GM04503 (cell line): ENCODE measurements at places on chromosomes 4 and X.

- no peak for DNase-seq
Measured at GRCh38 chr4:70277121-70277520, 34.7 kb downstream of the CSN3 start.

- DNase-seq = peak; percentile 44
Measured at GRCh38 chr4:19285146-19285545, 966.6 kb upstream of the SLIT2 start.

DNA sequence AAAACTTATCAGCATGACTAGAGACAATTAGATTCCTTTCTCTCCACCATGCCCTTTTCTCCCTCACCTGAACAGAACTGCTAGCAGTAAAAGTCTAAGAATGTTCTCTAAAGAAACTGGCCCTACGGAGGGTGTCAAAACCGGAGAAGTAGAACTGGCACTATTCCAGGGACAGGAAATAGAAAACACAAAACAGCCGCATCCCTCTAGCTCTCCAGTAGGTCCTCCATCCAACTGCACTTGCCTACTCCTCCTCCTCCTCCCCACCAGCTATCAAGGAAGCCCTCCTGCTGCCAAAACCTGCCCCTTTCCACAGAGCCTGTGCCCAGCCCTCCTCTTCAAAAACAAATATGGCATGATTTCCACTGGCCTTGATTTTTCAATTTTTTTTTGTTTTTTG lies 28.4 kb downstream of the FUNDC1 start:
- no peak for DNase-seq

DNA sequence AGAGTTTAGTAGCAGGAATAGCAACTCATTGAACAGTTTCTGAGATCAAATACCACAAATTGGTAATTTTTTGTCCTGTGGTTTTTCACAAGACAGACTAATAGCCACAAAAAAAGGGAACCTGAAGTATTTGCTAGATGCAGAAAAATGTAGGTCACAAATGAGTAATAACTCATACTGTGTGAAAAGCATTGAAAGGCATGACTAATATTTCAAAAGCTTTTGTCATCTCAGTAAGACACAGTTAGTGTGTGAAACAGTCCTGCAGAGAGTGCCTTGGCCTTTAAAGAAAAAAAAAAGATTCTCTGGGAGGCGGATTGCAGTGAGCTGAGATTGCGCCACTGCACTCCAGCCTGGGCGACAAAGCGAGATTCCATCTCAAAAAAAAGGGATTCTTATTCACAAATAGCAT lies 31.4 kb upstream of the SLC25A31 start:
- peak; percentile 19 for DNase-seq

DNA sequence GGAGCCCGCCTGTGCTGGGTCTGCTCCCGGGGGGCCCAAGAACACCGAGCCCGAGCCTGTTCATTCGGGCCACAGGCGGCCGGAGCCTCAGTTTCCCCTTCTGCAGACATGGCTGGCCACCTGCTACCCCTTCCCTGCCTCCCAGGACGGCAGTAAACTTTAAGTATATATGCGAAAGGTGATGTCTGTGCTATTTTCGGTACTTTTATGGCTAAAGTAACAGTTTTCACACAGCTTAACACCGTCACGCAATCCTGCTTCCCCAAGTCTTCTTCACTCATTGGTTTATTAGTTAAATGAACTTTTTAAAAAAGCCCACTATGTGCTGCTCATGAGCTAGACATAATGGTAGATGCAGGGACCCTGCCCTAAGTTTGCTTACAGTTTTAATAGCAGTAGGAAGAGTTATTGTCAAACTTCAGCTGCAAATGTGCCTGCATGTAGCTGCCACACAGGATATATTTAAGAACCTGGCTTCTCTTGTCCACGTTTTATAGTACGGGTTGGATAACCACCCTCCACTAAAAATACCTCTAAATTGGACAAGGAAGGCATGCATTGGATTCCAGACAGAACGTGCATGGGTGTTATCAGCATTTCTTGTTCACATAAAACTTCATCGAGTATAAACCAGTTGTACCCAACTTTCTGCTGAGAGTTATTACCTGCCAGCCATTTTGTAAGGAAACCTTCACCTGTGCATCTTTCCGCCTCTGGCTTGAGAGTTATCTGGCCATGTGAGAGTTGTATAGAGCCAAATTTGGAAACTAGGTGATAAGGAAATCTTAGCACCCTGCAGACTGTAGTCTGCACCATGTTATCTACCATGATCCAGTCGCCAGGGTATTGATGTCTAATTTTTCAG lies 741 bp downstream of the ANAPC4 start:
- no peak for DNase-seq

GRCh38 chrX:24231131-24231540 lies 81.6 kb downstream of the ZFX start:
- peak; percentile 64 for DNase-seq

DNA sequence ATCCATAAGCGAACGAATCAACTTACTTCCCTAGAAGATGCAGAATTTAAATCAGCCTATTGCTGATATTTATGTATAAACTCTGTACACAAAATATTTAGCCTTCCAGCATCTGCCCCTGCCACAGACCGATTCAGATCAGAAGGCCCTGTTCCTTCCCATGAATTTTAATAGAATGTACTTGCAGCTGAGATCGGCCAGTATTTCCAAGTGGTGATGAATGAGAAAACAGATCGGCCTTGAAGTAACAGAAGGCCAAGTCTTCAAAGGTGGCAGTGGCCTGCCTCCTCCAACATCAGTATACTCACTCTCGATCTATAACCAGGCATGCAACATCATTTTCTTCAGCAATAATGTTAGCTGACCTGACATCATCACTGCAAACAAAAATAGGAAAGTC lies 66.4 kb downstream of the PRKG2 start:
- no peak for DNase-seq

DNA sequence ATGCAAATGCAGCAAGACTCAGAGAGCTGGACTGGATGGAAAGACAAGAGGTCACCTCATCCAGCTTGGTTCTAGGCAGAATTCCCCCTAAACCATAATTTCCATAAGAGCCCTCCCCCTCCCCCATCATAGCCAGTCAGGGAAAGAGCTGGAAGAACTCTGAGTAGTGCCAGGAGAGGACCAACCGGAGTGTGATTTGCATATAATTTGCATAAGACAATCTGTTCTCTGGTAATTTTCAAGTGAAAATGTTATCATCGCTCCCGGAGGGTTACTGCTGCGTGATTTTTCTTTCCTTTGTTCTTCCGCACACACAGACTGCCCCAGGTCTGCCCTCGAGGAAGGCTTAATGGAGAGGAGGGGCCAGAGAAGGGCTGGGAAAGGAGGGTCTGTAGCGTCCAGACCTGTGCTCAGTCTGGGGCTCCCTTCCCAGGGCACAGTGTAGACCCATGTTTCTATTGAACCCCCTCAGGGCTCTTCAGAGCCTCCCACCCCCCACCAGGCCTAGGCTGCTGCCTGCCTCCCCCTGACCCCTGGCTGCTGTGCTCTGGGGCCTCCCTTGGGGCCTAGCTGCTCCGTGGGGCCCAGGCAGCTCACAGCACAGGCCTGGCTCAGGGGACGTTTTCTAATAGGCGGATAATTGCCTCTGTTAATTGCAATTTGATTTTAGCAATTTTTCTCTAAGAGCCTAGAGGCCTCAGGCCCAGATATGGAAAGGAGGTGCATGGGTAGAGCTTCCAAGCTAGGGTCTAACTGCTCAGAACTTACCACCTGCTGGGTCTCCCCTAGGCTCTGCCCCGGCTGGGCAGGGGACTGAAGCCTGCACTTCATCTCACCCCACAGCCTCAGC lies 90.4 kb upstream of the PJA1 start:
- no peak for DNase-seq

DNA sequence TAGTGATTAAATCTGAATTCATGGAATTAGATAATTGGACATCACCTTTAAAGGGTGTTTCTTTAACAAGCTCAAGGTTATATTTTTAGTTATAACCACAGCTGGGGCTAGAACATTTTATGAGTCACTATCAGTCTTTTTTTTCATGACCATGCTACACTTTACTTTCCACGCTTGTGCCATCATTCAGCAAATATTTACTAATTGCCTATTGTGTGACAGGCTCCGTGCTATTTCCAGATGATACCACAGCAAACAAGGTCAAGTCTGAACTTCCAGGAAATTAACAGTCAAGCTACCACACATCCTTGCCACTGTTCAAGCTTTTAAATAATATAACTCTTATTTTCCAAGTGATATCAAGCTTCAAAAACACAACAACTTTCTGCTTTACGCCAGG lies 16.5 kb downstream of the SPANXN3 start:
- DNase-seq = no peak

GRCh38 chrX:43175434-43175833 lies 397.5 kb upstream of the PPP1R2C start:
- DNase-seq = no peak

DNA sequence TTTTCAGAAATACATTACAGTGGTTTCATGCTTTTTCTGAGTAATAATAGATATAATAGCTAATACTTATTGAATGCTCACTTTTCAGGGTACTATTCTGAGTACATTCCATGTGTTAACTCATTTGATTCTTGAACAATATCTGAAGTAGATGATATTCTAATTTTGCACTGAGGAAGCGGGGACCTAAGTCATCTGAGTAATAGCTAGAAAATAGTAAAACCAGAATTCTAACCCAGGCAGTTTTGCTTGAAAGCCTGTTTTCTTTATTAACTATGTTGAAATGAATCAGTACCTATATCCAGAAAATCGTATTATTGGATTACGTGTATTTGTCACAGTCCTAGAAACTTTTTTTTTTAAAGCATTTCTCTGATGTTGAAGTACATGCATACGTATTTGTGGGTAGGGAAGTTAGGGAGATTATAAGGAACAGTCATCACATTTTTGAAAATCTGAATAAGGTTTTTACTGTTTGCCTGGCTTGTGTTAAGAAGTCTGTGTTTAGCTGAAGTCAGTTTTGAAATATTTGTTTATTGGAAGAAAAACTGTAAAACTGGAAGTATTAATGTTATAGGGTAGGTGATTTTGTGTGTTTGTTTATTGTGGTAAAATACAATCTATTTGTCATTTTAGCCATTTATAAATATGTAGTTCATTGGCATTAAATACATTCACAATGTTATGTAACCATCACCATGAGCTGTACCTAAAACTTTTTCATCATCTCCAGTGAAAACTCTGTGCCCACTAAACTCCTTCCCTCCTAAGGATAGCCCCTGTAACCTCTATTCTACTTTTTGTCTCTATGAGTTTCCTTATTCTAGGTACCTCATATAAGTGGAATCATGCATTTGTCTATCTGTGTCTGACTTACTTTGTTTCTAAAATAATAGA lies 55.3 kb downstream of the FIP1L1 start:
- DNase-seq = no peak

GRCh38 chr4:156505341-156505955 lies 466.2 kb downstream of the PDGFC start:
- no peak for DNase-seq

DNA sequence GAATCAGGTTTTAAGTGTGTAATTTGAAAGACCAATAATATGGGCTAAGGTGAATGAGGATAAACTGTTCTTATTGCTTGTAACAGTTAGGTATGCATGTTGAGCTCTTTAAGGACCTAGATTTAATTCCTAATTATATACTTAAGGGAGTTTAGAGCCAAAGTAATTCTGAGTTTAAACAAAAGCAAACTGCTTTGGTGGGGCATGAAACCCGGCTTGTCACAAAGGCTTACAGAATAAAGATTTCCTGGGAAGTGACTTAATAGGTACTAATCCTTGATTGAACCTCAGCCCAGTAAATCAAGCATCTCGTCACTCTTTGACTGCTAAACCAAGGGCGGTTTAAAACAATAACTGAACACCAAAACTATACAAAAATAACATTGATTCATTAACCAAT lies 1324.2 kb downstream of the RPA4 start:
- no peak for DNase-seq

- DNase-seq = peak; percentile 76
Measured at GRCh38 chr4:53089936-53090729, 228.0 kb downstream of the RASL11B start.

DNA sequence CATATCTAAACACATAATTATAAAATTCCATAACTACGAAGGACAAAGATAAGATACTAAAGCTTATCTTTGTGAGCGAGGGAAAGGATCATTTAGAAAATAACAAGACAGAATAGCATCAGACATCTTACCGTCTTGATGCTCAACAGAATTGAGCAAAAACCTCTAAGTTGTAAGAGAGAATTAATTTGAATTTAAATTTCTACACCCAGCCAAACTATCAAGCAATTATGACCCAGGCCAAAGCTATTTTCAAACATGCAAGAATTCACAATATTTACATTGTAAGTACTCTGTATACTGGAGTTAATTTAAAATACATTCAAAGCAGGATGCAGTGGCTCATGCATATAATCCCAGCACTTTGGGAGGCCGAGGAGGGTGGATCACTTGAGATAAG lies 16.5 kb downstream of the CLOCK start:
- DNase-seq = no peak

DNA sequence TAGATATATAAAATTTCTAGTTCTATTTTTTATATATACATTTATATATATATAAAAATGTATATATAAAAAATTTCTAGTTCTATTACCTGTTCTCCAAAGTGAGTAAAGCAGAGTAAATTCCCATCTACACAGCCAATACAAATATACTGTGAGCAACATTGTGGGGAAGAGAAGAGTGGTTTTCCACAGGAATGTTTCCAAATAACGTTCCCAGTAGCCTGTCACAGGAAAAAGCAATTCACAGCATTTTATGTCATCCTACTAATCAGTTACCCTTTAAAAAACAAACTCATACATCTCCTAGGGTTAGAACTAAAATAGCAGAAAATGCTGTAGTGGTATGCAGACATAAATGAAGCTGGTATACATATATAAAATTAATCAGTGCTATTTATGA lies 44.5 kb downstream of the AASDH start:
- DNase-seq = peak; percentile 3

DNA sequence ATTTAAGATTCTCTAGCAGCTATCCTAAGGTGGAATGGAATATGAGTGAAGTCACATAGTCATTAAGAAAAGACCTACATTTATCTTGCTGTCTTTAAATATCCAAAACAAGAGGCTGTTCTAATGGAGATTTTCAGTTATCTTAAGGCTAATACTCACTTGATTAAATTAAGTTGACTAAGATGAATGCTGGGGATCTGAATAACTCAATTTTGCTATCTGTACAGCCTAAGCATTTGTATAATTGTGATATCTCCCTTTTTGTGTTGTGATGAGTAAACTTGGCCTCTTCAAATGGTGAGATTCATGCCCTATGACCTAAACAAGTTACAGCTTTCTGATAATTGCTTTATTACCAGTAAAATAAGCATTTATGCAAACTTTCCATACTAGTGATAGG lies 13.6 kb upstream of the GUCY1A1 start:
- no peak for DNase-seq
